ENCODE measurements at places on chromosomes 5 and 9.

DNA sequence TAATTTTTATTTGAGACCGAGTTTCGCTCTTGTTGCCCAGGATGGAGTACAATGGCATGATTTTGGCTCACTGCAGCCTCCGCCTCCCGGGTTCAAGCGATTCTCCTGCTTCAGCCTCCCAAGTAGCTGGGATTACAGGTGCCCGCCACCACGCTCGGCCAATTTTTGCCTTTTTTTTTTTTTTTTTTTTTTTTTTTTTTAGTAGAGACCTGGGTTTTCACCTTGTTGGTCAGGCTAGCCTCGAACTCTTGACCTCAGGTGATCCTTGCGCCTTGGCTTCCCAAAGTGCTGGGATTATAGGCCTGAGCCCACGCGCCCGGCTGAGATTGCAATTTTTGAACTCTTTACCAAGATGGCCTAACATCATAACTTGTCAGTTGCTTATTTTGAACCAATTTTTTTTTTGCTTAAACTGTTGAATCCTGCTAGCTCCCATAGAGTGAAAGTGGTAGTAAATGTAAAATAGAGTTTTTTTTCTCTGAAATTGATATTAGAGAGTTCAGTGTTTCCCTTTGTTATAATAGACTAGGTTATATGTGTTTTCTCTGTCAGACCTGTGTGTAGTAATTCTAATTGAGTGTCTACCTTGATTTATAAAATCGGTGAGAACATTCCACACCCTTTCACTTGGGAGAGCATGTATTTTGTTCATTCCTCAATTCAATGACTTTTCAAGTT lies 3.8 kb downstream of the GPBP1 start:
- DNase-seq = no peak

DNA sequence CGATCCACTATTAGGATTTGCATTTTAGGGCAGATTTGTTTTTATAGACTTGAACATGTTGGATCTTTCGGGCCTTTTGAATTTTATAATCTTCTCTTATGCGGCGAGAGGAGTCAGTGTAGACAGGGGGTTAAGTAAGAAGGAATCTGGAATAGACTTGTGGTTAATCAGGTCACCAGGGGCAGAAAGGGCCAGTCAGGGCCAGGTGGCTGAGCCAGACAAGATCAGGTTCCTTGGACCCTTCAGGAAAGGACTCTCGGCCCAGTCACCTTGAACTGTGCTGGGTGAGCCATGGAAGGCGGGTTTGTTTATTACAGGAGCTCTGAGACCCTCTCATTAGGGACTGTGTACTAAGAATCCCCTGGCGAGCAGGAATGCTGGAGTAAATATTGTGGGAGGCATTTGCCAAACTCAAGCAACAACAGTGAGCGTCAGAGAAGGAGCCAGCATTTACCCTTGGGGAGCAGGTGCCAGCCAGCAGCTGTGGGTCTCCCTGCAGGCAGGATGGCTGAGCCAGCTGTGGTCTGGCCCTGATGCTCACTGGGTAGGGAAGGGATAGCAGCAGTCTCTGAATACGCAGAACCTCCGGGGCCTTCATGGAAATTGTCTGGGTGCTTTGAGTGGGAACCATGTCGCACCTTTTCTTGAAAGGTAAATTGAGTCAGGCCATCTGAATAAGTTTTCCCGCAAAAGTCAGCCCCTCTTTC lies 79.2 kb downstream of the UBE2QL1 start:
- no peak for DNase-seq

GRCh38 chr5:169063316-169063953 lies 237.5 kb downstream of the SLIT3 start:
- no peak for DNase-seq

DNA sequence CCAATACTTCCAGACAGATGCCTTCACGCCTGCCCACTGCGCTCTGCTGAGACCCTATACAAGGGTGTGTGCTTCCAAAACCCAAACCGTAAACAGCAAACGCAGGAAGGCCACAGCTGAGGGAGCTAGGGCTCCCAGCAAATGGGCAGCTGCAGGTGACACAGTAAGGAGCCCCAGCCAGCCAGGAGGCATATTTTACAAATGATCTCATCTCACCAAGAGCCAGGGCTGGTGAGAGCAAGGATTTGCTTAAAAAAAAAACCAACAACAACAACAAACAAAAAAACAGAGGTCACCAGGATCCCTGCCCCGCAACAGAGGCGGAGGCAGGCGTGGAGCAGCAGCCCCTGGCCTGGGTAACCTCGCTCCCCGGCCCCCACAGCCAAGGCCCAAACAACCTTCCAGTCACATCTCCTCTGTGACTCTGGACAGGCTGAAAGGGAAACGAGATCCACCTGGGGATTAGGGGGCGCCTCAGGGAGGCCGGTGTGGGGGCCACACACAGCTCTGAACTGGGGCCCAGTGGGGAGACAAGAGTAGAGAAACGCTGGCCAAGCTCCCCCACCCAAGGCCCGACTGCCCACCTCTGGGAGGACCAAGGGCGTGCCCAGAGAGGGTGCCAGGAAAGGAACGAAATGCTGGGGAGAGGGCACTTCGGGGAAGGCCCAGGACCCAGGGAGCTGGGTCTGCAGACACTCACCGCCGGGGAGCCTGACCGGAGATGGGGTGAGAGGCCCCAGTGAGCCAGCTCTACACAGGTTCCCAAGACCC lies 3.3 kb downstream of the NACC2 start:
- no peak for DNase-seq

- DNase-seq = no peak
Measured at GRCh38 chr9:68970151-68970550, 43.8 kb downstream of the PRKACG start.

GRCh38 chr5:163248333-163248732 lies 189.1 kb upstream of the CCNG1 start:
- no peak for DNase-seq

- DNase-seq = no peak
Measured at GRCh38 chr9:75451505-75451904, 363.2 kb downstream of the OSTF1 start.

DNA sequence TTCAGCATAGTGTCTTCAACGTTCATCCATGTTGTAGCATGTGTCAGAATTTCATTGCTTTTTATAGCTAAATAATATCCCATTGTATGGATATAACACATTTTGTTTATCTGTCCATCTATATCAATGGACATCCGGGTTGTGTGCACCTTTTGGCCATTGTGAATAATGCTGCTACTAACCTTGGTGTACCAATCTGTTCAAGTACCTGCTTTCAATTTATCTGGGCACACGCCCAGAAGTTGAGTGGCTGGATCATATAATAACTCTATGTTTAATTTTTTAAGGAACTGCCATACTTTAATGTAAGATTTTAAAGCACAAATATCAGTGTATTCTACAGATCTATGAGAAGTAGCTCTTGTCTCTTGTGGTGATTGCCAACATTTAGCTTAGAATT lies 43.5 kb downstream of the SCAI start:
- DNase-seq = no peak

- no peak for DNase-seq
Measured at GRCh38 chr9:70566751-70567150, 152.3 kb upstream of the KLF9 start.

- no peak for DNase-seq
Measured at GRCh38 chr5:52786391-52786790, 1.3 kb upstream of the ITGA1 start.

DNA sequence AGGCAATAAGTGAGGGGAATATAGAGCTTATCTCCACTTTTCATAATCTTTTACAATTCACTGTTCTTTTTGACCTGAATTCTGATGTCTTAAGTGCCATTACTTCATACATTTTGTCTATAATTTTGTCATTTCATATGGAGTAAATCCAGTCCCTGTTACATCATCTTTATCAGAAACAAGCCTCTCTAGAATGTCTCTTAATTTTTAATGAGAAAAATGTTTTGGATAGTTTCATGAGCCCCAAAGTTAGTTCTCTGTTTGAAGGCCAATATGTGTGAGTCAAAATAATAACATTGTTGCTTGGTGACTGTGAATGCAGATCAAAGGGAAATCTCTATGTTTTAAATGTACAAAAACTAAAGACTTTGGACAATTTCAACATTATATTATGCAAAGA lies 329.6 kb upstream of the ARRDC3 start:
- DNase-seq = no peak

- DNase-seq = no peak
Measured at GRCh38 chr5:81761270-81761669, 10.4 kb upstream of the SSBP2 start.

DNA sequence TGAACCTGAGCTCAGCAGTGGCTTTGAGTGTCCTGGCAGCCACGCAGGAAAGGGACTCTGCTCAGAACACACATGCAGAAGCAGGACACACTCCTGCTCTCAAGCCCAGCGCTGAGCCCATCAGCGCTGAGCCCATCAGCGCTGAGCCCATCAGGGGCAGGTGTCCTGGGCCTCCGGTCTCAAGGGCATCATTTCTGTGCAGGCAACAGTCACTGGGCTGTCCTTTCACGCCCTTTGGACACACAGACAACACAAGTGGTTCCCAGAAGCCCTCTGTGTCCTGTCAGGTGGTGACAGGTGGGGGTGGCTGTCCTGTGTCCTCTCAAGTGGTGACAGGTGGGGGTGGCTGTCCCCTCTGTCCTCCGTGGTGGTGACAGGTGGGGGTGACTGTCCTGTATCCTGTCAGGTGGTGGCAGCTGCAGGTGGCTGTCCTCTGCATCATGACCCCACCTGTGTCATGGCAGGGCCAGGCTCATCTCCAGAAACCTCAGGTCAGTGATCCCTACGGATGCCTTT lies 39.0 kb upstream of the CLPTM1L start:
- DNase-seq = no peak

- no peak for DNase-seq
Measured at GRCh38 chr5:68251386-68251785, 35.8 kb downstream of the PIK3R1 start.

DNA sequence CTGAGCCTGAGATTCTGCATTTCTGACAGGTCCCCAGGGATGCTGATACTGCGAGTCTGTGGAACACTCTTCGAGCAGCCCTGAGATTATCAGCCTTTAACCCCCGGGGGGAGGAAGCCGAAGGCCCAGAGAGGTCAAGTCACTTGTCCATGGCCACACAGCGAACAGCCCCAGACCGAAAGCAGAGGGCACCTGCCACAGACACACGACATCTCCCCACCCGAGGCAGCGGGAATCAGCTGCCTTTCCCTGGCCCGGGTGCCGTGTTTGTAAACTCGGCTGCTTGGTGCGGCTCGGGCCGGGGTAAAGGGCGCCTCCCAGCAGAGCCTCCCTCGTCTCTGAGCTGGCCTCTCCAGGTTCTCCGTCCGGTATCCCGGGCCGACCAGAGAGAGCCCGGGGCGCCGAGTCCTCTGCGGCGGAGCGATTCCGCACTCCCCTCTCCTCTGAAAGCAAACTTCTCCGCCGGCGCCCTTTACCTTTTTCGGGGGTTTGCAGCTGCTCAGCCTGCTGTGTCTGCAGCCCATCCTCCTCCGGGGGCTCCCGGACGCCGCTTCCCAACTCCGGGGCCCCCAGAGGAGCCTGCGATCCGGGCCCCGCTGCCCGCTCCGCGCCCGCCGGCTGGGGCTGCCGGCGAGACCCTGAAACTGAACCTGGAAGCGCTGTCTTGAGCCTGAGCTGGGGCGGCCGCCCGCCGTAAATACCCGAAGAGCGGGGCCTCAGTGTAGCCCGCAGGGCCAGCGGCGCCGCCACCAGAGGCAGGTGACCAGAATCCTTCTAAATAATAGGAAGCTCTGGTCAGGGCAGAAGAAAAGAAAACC lies at the start of gene CCDC69:
CCDC69 (minus strand) TSS at position 646 of the 818 bp plus-strand sequence; CDS start at position 524, 122 bp downstream.
- DNase-seq = peak; percentile 40

All from NCI-H460 (cell line).